Stimulated activated CD8-positive, alpha-beta memory T cell treated with anti-CD3 and anti-CD28 coated beads, Interleukin-7, amount 100 ng/mL, for 1 hour (primary cell): ENCODE measurements at places on chromosomes 11 and 22.

DNA sequence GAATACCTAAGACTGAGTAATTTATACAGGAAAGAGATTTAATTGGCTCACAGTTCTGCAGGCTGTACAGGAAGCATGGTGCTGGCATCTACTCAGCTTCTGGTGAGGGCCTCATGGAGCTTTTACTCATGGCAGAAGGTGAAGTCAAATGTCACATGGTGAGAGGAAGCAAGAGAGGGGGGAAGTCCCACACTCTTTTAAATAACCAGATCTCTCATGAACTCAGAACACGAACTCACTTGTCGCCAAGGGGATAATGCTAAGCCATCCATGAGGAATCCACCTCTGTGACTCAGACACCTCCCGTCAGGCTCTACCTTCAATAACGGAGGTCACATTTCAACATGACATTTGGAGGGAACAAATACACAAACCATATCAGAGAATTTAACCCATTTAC is 42.2 kb downstream of the BIRC2 start:
- no peak for DNase-seq

DNA sequence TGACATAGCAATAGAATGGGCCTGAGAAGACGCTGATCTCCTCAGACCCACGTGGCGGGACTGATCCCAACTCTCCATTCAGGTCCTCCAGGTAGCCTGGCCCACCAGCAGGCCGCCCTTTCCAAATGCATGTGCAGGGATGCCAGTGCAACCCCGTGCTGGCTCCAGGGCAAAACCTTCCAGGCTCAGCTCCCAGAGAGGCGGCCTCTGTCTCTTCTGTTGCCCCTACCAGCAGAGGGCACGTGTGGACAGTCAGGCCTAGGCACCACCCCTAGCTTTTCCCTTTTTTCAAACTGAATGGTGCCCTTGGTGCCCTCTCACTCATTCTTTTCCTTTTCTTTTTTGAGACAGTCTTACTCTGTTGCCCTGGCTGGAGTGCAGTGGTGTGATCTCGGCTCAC is 121.7 kb downstream of the OSBP2 start:
- no peak for DNase-seq

- no peak for DNase-seq
Measured at GRCh38 chr11:63586451-63587166, 23.4 kb upstream of the PLAAT2 start.

- no peak for DNase-seq
Measured at GRCh38 chr11:57729479-57729878, 11.8 kb upstream of the SELENOH start.

DNA sequence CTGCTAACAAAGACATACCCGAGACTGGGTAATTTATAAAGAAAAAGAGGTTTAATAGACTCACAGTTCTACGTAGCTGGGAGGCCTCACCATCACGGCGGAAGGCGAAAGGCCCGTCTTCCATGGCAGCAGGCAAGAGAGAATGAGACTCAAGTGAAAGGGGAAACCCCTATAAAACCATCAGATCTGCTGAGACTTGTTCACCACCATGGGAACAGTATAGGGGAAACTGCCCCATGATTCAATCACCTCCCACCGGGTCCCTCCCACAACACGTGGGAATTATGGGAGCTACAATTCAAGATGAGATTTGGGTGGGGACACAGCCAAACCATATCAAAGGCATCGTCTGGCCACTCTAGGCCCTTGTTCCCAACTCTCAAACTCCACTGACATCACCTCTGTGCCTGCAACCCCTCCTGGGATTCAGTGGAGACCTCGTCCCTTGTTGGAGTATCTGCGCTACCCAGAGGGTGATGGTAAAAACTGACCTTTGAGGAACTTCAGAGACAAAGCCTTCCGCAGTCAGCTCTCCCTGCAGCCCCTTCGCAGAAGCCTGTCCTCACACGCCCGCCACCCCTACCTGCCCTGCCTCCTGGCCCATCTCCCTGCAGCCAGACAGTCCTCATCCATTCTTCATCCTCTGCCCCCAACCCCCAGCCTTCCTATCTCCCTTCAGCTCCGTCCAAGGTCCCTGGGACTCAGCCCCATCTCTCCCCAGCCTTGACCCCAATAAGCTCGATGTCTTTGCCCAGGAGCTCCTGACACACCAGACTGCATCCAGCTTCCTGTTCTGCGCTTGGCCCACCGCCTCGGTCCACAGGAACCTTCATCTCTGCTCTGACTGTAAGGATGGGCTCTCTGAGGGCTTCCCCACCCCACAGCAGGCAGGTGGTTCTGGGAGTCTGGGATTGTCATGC is 15.8 kb downstream of the CCND1 start:
- DNase-seq, result no peak

DNA sequence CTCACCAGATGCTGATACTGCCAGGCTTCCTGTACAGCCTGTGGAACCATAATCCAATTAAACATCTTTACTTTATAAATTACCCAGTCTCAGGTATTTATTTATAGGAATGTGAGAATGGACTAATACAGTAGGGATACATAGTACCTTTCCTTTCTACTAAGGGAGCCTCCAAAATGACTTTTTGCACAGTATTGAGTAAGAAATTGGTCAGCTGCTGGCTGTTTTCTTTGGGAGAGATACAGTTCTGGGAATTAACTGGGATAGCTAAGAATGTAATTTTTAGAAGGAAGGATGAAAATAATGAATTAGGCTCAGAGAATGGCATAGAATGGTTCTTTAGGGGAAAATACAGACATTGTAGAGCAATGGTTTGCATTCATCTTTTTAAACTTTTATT is 426.0 kb upstream of the DDI1 start:
- no peak for DNase-seq

DNA sequence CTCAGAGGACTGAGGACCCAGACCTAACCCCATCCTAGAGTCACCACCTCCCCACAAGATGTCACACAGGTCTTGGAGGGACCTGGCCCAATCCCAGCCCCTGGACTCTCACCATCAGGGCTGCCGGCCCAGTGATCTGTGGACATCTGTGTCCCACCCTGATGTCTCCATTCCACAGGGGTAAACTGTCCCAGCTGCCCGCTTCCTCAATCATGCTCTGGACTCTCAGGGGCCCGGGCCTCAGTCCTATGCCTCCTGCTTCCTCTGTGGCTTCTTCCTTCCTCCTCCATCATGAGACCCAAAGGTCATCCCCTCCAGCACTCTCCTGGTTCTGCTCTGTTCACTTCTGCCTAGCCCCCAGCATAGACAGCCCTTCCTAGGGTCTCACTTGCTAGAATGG is 32.2 kb downstream of the ARAP1 start:
- no peak for DNase-seq

DNA sequence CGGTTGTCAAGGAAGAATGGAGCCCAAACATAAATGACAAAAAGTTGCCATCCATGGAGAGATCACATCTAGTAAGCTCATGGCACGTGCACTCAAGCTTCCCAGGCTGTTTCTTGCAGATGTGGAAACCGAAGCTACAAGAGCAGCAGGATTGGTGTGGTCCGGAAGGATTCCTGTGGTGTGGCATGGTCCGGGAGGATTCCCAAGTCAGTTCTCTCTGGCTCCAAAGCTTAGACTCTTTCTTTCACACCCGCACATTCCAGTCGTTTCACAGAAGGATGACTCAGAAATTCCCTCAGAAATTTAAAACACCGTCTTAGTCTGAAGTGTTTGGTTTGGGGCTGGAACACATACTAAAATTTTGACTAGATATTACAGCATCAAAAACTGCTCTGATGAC is 78.0 kb upstream of the DRD2 start:
- no peak for DNase-seq

DNA sequence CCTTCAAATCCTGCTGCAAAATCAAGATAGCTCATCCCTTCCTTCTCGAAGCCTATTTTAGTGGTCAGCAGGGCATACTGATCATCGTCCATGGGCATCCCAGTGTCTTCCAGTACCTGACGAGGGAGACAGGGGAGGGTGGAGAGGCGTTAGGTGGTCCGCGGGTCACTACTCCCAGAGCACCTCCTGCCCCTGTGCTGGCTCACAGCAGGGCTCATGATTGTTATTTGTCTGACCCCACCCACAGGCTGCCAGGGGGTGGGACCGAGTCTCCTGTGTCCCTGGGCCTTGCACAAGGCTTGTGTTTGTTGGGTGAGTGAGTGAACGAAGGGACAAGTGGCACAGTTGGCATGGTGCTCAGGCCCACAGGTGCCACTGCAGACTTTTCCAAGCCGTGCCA is 177.0 kb downstream of the EFCAB6 start:
- no peak for DNase-seq

DNA sequence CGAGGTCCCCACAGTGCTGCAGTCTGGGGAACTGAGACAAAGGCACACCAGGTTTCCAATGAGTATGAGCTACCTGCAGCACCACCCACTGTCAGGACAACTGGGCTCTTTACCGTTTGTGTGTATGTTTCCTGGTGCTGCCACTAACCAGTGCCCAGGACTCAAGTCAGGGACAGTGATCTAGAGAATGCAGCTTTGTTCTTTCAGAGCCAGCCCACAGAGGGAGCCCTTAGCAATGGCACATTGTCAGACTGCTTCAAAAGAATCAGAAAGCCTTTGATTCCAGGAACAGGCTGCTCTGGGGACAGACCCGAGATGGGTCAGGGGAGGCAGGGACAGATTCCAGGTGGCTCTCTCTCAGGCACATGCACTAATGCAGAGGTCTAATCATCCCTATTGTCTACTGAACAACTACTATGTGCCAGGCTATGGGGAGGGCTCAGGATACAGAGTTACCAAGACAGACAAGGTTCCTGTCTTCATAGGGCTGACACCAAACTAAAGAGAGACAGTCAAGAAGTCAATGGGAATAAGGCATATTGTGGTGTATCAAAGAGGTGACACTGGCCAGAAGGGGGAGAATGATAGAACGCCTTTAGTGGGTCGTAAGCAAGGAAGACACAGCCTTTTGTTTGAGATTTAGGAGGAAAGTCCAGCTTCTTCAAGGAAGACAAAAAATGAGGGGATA is 103.7 kb downstream of the VPREB1 start:
- DNase-seq, result no peak

DNA sequence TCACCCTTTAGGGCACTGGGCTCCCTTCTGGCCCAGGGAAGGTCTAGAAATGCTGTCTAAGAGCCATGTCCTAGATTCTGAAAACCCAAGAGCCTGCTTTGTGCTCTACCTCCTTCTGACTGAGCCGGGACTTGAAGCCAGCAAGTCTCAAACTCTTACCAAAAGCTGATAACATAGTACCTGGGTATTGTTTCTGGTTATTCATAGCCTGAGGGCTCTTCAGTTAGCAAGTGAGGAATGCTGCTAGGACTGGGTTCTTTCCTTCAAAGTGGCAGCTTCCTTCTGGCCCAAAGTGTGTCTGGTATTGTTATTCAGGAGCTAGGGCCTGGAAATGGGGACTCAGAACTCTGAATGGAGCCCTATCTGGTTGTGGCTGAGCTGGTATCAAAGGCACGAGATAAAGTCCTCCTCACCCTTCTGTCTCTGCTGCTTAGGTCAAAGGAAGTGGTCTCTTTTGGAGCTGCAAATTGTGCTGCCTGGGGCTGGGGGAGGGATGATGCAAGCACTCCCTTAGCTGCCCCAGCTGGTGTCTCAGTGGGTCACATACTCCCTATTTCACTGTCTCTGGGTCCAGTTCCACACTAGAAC is 696.0 kb upstream of the CCDC179 start:
- no peak for DNase-seq

- no peak for DNase-seq
Measured at GRCh38 chr22:40042312-40042711, 47.6 kb downstream of the FAM83F start.

DNA sequence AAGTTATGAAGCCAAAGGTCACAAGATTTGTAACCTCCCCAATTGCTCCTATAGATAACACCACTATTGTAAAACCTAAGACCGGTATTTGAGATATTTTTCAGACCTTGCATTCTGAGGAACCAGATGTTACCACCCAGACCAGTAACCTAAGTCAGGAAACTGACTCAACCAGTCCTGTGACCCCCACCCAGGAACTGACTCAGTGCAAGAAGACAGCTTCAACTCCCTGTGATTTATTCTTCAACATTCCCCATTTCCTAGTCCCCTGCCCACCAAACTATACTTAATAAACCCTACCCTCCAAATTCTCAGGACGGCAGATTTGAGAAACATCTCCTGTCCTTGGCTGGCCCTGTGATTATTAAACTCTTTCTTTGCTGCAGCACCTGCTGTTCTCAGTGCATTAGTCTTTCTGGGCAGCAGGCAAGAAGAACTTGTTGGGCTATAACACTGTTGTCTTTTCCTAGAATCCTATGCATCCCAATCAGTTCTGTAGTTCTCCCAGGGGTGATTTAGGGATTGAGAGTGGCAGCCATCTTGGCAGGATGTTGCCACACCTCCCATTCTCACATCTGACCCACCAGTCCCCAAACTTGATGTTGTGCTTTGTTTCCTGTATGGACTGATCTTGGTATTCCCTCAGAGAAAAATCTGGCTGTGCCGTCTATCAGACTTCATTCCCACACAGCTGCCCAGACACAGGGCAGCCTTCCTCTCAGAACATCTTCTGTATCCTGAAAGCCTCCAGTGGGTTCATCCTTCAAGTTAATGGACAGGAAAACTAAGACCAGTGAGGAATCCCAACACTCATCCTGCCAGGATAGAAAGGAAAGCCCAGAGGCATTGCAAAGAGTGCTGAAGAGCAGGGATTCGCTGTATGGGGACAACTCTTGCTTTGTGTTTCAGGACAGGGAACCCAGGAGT is 104.0 kb downstream of the PDE2A start:
- DNase-seq, result no peak

DNA sequence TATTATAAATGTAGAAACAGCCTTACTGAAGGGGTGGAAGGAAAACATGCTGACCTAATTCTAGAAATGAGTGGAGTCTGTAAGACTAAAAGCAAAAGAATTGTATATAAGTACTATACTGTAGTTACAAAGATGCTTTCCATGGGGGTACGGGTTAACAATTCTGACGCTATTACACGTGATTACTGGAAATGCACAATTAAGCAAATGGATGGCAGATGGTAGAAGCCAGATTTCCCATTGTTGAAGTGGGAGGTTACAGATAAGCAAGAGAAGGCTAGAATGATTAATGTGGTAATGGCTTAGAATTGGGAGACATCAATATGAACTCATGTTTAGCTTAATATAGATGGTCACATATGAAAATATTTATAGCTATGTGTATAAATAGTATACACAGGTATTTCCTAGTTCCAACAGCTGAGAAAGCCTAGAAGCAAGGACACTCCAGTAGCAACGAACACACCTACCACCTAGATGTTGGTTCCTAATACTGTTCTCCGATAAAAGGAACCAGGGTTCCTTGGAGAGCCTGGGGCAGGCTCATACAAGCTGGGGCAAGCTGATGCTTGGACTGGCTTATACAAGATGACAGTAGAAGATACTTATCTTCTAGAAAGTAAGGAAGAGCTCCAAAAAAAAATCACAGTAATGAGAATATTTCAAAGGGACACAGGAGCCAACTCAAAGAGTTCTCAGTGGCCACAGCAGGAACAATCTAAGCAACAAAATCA is 13.5 kb downstream of the SMC1B start:
- DNase-seq, result no peak

DNA sequence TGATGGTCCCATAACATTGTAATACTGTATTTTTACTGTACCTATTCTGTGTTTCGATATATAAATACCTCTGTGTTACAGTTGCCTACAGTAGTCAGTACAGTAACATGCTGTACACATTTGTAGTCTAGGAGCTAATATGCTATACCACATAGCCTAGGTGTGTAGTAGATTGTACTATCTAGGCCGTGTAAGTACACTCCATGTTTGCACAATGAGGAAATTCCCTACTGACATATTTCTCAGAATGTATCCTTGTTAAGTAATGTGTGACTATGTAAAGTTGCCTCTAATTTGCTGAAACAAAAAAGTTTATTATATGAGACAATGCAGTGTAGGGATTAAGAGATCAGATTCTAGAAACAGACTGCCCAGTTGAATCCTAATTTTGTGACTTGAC is 21.3 kb downstream of the CAPRIN1 start:
- no peak for DNase-seq
